ENCODE measurements at places on chromosomes 3 and 15. TPM values are rescaled to one million over a fixed set of nuclear protein-coding genes. Genes with fewer than 3 reads are reported as not detected.

Gene CIDEC
- 0.13 TPM for total RNA-seq

Gene SOX2
- not detected for total RNA-seq

Gene FOXL2
- total RNA-seq = 0.13 TPM

Gene PPM1L
- 6.5 TPM for total RNA-seq

Gene CELF6
- total RNA-seq = 0.13 TPM

Gene CILP
- not detected for total RNA-seq

Gene TUSC7
- total RNA-seq = not detected

Gene ZIC1
- total RNA-seq = not detected

Gene SPTBN5
- under 0.01 TPM for total RNA-seq

Gene HCLS1
- 0.49 TPM for total RNA-seq

Gene SUSD5
- total RNA-seq = 2.5 TPM

Gene JAGN1
- total RNA-seq = 33.8 TPM

Gene KLHL40
- total RNA-seq = not detected

Gene NIPA2
- total RNA-seq = 61.5 TPM

Gene ARGFX
- total RNA-seq = not detected

Gene TRANK1
- 9.6 TPM for total RNA-seq

Gene MLF1
- total RNA-seq = 11.2 TPM

Gene SLC6A20
- total RNA-seq = 2.4 TPM

Gene ZNF35
- 7.0 TPM for total RNA-seq

Gene LDHAL6B
- total RNA-seq = not detected

Gene SLC12A1
- under 0.01 TPM for total RNA-seq

Gene LRRIQ4
- not detected for total RNA-seq

Gene CHSY1
- total RNA-seq = 21.8 TPM

Gene SORD
- 19.3 TPM for total RNA-seq

Gene TRMT10C
- total RNA-seq = 19.7 TPM

Gene OIP5
- 27.9 TPM for total RNA-seq

Gene DRD3
- total RNA-seq = not detected

Gene DPPA2
- total RNA-seq = not detected

Gene SLC28A2
- total RNA-seq = not detected

Gene SLC12A8
- 11.6 TPM for total RNA-seq

Gene OR5H1
- total RNA-seq = not detected

Gene GATA2
- total RNA-seq = 2.1 TPM

Gene FBXW12
- not detected for total RNA-seq

Gene CPNE4
- total RNA-seq = not detected

Gene GHSR
- not detected for total RNA-seq

Gene CYP8B1
- not detected for total RNA-seq

Gene MKRN3
- total RNA-seq = not detected
